ENCODE measurements at places on chromosomes 11 and 22. TPM values are rescaled to one million over a fixed set of nuclear protein-coding genes. Genes with fewer than 3 reads are reported as not detected.

- DNase-seq, result no peak
These were observed 27.4 kb downstream of the OTOG start for GRCh38 chr11:17574141-17575091.

DNA sequence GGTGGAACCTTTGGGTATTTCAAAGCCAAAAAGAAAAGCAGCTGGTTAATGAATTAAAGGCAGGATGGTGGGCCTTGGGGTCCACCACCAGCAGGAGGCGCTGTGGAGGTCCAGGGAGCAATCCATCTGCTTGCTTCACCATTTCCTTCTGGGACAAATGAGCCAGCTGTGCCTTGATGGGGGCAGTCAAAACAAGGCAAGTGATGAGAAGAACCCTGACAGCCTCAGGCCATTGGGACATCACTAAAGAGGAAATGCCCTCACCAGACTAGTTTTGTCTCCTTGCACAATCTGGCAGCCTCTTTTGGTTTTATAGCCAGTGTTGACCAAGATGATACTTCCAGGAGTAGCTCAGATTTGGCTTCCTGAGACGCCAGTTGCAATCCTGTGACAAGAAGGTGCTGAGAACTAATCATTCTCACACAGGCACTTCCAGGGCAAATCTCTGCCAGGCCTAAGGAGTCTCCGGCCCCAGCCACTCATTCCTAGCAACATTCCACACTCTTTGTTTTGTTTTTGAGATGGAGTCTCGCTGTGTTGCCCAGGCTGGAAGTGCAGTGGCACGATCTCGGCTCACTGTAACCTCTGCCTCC is 38.2 kb upstream of the WEE1 start:
- DNase-seq, result peak; percentile 77

GRCh38 chr11:12235553-12235946 is 125.2 kb downstream of the MICAL2 start:
- peak; percentile 44 for DNase-seq

GRCh38 chr11:121927789-121928188 is 188.2 kb downstream of the BLID start:
- no peak for DNase-seq

DNA sequence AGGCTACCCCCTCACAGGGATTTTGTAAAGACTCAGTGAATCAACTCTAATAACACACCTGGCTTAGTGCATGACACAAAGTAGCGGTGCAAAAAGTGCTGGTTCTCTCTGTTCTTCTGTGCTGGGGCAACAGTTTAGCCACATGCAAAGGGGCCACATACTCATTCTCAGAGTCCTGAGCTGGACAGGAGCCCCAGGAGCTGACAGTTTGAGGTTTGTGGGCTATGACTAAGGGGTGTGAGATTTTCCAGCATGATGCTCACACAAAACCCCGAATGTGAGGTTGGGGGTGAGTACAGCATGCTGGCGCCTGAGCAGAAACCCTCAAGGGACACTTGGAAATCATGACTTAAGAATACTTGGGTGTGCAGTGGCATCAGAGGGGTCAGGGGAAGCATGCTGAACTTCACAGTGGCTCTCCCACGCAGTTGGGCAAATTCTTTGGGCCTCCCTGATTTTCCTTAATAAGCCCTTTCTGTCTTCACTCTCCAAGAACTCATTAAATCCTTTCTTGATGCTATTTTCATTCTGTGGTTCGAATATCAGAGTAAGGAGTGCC is 31.0 kb downstream of the TMPRSS5 start:
- DNase-seq, result peak; percentile 62

GRCh38 chr22:45907378-45907777 is 69.6 kb downstream of the WNT7B start:
- DNase-seq, result no peak

DNA sequence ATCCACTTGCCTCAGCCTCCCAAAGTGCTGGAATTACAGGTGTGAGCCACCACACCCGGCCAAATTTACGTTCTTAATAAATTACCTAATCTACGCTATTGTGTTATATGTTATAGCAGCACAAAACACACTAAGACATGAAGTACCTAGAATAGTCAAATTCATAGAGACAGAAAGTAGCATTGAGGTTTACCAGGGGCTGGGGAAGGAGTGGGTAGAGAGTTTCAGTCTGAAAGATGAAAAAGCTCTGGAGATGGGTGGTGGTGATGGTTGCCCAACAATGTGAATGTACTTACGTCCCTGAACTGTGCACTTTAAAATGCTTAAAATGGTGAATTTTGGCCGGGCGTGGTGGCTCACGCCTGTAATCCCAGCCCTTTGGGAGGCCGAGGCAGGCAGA is 65.7 kb upstream of the NUP50 start:
- no peak for DNase-seq

DNA sequence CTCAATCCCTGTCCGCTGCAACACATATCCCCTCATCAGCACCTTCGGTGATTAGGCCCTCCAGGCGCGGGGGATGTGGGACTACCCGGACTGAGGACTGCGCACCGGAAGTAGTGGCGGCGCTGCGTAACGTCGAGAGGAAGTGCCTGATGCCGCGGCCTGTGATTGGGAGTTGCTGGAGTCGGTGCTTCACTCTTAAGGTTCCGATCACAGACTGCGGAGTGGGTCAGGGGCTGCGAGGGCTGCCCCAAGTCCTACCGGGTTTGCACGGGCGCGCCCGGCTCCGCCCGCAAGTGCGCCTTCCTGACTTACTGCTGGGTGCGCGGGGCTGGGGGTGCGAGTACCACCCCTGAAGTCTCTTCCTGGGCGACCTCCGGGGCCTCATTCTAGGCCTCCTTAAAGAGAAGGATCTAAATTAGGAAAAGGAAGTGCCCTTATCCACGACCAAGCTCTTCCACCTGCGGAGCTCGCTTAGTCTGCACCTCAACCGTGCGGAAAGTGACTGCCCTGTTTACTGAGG is at the start of gene ALKBH3:
TSS of gene ALKBH3 (plus strand) at position 192 of the 520 bp plus-strand sequence. CDS start 1,822 bp downstream, outside the sequence.
- DNase-seq, result peak; percentile 96

DNA sequence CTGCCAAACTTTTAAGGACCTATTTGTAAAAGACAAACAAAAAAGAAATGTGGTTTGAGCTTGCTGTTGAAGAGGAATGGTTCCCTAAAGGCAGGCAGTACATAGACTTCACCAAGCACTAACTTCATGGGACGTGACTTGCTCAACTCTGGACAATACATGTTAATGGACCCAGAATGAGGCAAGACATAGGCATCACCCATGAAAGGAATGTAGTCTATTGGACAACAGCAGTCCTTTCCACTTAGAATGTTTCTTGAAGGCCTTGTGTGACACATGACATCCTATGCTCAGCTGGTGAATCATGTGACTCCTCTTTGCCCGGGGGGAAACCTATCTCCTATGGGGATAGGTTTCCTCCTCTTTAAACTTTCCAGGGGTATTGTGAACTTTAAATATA is 246.4 kb upstream of the BLID start:
- DNase-seq, result no peak

- no peak for DNase-seq
These were observed 22.5 kb upstream of the ELF5 start for GRCh38 chr11:34536056-34536455.

DNA sequence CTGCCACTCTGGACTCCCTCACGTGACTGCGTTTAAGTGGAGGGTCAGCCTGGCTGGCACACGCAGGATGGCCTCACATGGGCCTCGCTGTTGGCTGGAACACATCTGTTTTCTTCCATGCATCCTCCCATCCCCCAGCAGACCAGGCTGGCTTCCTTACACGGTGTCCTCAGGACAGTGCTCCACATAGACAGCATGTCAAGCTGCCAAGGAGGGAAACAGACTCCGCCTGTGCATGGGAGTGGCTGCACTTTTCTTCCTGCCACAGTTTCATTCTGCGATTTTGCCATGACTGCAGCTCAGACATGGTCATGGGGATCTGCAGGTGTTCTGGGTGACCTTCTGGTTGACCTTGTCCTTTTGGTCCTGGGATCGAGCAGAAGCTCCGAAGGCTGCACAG is 344.2 kb downstream of the SHANK2 start:
- DNase-seq, result no peak

DNA sequence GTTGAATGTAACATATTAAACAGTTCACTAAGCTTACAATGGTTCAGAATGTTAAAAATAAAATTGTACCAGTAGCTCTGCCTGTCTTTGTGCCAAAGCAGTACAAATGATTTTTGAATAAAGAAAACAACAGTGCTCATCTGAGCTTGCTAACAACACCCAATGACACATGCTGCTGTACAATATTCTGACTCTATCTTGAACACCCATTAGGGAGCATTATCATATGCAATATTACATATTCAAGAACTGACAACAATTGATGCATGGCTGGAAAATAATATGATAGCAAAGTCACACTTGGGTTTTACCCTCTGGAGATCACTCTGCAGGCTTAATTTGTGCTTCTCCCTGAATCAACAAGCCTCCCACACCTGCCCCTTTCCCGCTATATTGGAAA is 953.7 kb downstream of the OPCML start:
- no peak for DNase-seq

DNA sequence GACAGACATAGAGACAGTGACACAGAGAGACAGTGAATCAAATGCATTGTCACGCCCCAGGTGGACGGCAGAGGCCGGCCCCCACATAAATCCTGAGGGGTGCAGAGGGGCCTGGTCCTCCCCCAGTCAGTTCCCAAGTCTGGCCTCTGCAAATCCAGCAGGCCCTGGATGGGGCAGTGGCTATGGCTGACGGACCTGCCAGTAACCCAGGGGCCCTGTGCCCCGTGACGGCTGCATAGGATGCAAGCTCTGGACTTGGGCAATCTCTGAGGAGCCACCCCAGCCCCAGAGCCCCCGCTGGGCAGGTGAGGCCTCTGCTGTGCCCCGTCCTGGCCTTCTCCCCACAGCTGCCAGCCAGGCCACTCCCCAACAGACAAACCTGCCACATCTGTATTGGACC is 204.5 kb downstream of the BRD1 start:
- no peak for DNase-seq

- no peak for DNase-seq
These were observed 3.6 kb upstream of the RRAS2 start for GRCh38 chr11:14362611-14363010.

DNA sequence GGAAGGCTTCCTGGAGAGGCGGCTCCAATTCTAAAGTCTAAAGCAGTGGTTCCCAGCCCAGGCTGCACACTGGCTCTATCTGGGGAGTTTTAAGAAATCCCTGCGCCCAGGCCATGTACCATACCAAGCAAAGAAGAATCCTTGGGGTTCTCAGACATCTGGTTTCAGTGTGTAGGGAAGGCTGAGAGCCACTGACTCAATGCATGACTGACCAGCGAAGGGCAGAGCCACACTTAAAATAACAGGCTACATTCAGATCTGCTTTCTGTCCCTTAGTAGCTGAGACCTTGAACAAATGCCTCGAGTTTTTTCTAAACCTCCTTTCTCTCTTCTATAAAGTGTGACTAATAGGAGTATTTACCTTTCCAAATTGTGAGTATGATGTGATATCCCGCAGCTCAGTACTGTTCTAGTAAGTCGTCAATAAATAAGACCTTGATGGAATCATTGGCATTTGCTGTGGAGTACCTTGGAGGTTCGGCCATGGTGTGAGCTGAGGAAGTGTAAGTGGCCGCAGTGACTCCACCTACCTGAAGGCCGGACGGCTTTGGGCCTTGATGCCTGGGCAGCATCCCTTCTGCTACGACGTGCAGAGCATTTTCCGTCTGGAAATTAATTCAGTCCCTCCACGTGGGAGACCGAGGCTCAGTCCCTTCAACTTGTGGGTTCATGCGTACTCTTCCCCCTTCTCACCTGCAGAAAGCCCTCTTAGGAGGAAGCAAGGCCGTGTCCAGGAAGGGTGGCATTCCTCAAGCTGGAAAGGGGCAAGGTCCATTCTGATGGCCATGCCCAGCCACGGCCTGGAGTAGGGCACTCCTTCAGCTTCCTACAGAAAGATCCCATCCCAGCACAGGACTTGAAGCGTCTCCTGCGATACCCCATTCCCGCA is 25.1 kb downstream of the GLB1L2 start:
- no peak for DNase-seq

DNA sequence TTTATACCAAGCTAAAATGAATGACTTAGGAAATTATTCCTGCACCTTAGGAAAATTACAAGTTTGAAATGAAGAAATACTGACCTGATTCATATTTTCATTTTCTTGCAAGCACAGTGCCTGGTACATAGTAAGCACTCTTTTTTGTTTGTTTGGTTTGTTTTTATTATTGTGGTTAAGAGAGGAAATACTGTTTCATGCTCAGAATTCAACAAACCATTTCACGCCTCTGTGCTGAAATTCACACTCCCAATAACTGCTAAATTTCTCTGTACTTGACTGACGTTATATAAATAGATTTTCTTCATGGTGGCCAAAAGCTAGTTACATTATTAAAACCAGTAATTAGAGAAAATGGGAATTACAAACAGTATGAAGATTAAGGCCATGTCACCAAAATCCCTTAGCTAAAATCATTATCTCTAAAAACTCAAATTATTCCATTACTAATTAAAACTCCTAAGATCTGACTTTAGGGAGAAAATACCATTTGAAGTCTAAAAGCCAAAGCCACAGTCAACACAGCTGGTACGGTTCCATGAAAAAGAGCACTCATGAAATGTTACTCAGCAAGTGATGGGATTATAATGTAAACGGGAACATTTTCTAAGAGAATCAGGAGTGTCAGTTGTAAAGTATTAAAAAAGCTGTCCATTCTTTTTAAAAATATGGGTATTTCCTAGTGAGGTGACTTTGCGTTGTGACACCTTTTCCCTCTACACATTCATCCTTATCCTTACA is 77.8 kb upstream of the DDI1 start:
- DNase-seq, result peak; percentile 17

GRCh38 chr11:33160136-33160535 is 1.1 kb downstream of the CSTF3 start:
- DNase-seq, result peak; percentile 47

DNA sequence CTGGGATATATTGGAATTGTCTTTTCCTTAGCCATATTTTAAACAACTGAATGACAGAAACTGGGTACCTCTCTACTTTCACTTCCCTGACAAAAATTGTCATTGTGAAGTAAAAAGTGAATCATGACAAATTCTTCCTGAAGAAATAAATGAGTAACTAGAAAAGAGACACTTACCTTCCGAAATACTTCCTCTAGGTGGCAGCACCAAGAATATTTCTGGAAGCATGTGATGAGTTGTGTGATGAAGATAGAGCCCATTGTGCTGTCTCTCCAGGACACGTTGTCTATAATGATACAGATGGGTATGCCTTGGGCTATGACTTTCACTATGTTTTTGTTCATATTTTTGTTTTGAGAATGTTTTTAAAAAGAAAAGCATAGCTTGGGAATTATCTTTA is 21.5 kb downstream of the CASP4 start:
- DNase-seq, result peak; percentile 41

GRCh38 chr11:44634401-44635281 is 69.2 kb downstream of the CD82 start:
- DNase-seq, result peak; percentile 83

GRCh38 chr11:120410622-120411380 is 74.6 kb downstream of the ARHGEF12 start:
- no peak for DNase-seq

- DNase-seq, result peak; percentile 38
These were observed 154.8 kb downstream of the UVRAG start for GRCh38 chr11:75969626-75970308.

Gene C11orf87
- polyA plus RNA-seq, result 0.02 TPM

Gene MIAT
- 1.6 TPM for polyA plus RNA-seq

Gene OR51D1
- polyA plus RNA-seq, result not detected

Gene LDHAL6A
- not detected for polyA plus RNA-seq

Gene P4HA3
- 2.2 TPM for polyA plus RNA-seq

Gene SORL1
- polyA plus RNA-seq, result 0.58 TPM

Gene OSM
- not detected for polyA plus RNA-seq

Gene POU2AF2
- polyA plus RNA-seq, result not detected

Gene KRTAP5-11
- not detected for polyA plus RNA-seq

Gene IL18
- polyA plus RNA-seq, result 0.77 TPM

Gene ANO1
- polyA plus RNA-seq, result 4.1 TPM

Gene KIF18A
- polyA plus RNA-seq, result 14.2 TPM

Gene MRTFA
- 7.5 TPM for polyA plus RNA-seq

Gene OR10D3
- polyA plus RNA-seq, result not detected

Gene VWCE
- 0.68 TPM for polyA plus RNA-seq

Gene CHRDL2
- not detected for polyA plus RNA-seq
